ENCODE measurements at places on chromosomes 6 and 20. TPM values are rescaled to one million over a fixed set of nuclear protein-coding genes. Genes with fewer than 3 reads are reported as not detected.

DNA sequence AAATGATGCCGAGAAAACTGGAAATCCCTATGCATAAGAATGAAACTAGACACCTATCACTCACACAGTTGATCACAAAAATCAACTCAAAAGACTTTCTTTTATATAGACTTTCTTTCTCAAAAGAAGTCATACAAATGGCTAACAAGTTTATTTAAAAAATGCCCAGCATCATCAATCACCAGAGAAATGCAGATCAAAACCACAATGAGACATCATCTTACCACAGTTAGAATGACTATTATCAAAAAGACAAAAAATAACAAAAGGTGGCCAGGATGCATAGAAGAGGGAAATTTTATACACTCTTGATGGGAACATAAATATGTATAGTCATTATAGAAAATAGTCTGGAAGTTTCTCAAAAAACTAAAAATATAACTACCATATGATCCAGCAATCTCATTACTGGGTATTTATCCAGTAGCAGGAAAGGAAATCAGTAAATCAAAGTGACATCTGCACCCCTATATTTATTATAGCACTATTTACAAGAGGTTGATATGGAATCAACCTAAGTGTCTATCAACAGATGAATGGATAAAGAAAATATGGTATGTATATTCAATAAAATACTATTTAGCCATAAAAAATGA is 3.4 kb upstream of the RNF217 start:
- DNase-seq: no peak

- no peak for DNase-seq
Measured at GRCh38 chr20:23178806-23179205, 92.7 kb upstream of the CD93 start.

GRCh38 chr6:33445119-33445603 is 9.2 kb upstream of the ZBTB9 start:
- no peak for DNase-seq

- no peak for DNase-seq
Measured at GRCh38 chr6:40265615-40266014, 321.5 kb downstream of the LRFN2 start.

- no peak for DNase-seq
Measured at GRCh38 chr6:20680697-20681165, 146.5 kb downstream of the CDKAL1 start.

GRCh38 chr6:129774697-129775447 is 64.9 kb upstream of the ARHGAP18 start:
- peak; percentile 75 for DNase-seq

The PEX3 gene
- 12.6 TPM for total RNA-seq

The TNNC2 gene
- not detected for total RNA-seq

GRCh38 chr6:36320475-36320874 is 16.2 kb downstream of the BNIP5 start:
- no peak for DNase-seq

Data from neural crest cell (in vitro differentiated cells).